ENCODE measurements at places on chromosomes 4 and X.

DNA sequence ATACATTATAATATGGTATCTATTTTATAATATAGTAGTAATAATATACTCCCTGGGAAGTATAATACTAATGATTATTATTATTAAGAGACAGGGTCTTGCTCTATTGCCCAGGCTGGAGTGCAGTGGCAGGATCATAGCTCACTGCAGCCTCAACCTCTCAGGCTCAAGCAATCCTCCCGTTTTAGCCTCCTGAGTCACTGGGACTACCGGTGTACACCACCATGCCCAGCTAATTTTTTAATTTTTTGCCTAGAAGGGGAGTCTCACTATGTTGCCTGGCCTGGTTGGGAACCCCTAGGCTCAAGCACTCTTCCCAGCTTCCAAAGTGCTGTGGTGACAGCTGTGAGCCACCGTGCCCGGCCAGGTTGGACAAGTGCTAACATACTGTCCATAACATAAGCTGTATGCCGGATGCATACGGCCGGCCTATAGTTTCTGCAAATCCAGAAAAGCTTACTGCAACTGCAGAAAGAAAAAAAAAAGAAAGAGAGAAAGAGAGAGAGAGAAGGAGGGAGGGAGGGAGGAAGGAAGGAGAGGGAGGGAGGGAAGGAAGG, 94.2 kb upstream of the PPP2R3B start:
- DNase-seq = no peak

DNA sequence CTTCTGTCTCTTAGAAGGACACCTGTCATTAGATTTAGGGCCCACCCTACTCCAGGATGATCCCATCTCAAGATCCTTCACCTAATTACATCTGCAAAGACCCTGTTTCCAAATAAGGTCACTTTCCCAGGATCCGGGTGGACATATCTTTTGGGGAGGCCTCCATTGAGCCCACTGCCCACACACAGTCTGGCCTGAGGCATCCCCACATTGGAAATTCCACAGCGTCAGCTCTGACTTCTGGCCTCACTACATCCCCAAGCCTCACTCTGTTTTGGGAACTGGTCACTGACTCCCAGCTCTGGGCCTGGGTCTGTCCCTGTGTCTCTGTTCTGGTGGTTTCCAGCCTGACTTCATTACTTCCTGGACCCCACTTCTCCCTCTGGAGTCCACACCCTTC, 285.5 kb downstream of the CRLF2 start:
- no peak for DNase-seq

DNA sequence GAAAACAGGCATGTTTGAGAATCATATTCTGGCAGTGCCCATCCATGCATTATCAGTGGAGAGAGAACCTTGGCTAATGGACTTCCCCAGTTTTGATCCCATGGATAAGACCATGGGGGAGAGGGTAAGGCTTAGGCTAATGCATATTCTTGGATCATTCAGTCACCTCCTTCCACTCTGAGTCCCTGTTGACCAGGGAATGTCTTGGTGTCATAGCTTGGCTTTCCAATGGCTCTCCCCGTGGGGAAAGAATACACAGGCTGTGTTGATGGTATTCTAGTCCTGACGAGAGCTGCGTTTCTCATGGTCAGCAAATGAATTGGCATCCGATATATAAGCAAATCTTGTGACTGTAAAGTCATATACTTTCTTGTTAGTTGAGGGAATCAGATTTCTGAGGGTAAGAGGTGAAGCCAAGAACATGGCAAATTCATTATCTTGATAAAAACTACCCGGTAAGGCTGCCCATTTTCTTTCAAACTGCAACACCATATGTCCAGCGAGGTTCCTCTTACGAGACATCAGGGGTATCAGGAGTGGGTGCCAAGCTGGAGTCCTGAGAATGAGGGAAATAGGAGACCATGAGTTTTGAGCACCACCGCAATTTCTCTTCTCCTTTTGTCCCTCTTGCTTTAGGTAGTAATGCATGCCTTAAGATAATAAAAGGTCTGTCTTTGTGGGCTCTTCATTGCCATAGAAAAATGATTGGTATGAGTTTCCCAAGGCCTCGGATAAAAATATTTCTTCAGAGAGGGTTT, 18.0 kb downstream of the RHOH start:
- DNase-seq = no peak

DNA sequence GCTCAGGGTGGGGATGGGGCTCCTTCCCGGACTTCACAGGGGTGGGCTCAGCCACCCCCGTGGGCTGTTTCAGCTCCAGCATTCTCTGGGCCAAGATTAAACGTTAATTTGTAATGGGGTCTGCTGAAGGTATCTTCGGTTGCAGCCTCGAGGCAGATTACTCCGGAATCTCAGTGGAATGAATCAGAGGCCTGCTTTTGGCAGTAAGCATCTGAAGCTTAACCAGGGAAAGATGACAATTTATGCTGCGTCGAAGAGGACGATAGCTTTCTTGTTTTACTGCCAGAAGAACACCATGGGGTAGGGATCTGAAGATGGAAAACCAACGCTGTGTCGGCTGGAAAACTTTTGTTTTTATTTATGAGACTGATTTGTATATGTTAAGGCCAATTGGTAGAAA, 129.2 kb upstream of the MSX1 start:
- no peak for DNase-seq

GRCh38 chr4:48255959-48256342, 13.7 kb downstream of the TEC start:
- DNase-seq = no peak

DNA sequence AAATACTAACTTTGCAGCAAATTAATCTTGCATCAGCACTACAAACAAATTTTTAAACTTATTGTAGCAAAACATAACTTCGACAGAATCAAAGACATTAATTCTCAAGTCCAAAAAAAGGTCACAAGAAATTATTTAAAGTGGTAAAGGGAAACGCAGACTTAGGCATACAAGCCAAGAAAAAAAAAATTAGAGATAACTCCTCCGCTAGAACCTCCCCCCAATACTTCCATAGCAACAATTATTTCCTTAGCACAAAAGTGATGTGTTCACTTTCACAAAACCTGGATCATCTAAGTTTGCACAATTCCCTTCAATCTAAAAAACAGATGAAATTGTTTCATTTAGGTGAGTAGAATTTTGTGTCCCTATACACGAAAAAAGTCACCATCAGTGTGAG, 1.1 kb downstream of the LRBA start:
- DNase-seq = no peak

- no peak for DNase-seq
Observed at GRCh38 chr4:100019821-100020220, 69.7 kb upstream of the H2AZ1 start.

DNA sequence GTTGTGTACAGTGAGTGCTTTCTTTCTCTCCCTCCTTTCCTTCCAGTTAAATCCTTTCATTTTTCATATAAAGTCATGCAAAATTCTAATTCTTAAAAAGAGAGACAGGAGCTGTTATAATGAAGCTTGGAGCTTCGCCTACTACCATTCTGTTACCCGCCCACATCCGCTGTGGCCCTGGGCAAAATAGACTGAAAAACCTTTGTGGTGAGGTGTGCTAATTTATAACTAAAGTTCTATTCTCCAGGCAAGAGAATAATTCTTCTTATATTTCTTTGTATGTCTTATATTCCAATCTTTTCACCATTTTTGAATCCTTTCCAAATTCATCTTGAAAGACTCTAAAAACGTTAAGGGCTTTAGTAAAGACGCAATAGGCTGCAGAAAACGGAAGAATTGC, 7.0 kb downstream of the QRFPR start:
- DNase-seq = no peak

DNA sequence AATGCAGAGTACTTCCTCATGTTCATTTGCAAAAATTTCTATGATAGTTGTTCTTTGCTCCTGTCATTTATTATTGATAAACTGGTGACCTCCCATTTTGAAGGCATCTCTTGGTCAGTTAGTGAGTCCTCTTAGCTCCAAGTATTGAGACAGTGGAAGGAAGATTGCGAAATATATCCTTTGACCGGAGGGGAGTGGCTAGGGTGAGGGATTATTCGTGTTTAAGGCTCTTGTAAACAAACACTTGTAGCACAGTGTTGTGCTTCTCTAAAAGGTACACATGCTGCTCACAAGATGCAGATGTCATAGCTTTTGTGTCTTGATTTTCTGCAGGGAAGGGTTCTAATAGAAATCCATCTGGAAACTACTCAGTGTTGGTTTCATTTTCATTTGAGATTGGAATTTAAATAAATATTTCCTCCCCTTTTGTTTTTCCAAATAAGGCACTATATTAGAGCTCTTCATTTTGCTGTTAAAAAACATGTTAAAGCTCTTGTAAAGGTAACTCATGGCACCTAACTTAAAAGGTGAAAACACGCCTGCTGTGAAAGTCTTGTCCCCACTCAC, 21.8 kb downstream of the TXLNG start:
- no peak for DNase-seq

- DNase-seq = no peak
Observed at GRCh38 chr4:154067786-154068185, 278.9 kb upstream of the SFRP2 start.

Data from activated CD4-positive, CD25-positive, alpha-beta regulatory T cell treated with anti-CD3 and anti-CD28 coated beads, Interleukin-2, amount 50 U/mL, for 16 hours (primary cell).